Foreskin melanocyte (primary cell): ENCODE measurements at places on chromosomes 5 and 9.

- DNase-seq: no peak
Observed at GRCh38 chr9:35863583-35863982, 6.6 kb downstream of the OR13J1 start.

- DNase-seq: no peak
Observed at GRCh38 chr5:99122976-99123375, 194.2 kb upstream of the CHD1 start.

- no peak for DNase-seq
Observed at GRCh38 chr9:136172412-136173079, 32.4 kb downstream of the LHX3 start.

GRCh38 chr9:85007748-85008147 is 338.2 kb downstream of the NTRK2 start:
- no peak for DNase-seq

- no peak for DNase-seq
Observed at GRCh38 chr9:134535171-134535570, 106.4 kb upstream of the COL5A1 start.

- peak; percentile 15 for DNase-seq
Observed at GRCh38 chr9:25964239-25964638, 286.0 kb upstream of the TUSC1 start.

GRCh38 chr9:93043122-93043521 is 15.4 kb upstream of the SUSD3 start:
- DNase-seq: no peak

DNA sequence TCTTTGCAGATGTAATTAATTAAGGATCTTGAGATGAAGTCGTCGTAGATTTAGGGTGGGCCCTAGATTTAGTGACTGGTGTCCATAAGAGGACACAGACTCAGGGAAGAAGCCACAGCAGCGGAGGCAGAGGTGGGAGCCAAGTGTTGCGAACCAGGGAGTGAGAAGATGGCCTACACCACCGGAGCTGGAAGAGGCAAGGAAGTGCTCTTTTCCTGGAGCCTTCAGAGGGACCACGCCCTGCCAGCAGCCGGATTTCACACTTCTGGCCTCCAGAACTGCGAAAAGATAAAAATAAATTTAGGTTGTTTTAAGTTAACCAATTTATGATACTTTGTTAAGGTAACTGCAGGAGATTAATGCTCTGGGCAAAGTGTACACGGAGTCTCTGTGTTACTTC is 30.7 kb downstream of the EHMT1 start:
- DNase-seq: no peak

DNA sequence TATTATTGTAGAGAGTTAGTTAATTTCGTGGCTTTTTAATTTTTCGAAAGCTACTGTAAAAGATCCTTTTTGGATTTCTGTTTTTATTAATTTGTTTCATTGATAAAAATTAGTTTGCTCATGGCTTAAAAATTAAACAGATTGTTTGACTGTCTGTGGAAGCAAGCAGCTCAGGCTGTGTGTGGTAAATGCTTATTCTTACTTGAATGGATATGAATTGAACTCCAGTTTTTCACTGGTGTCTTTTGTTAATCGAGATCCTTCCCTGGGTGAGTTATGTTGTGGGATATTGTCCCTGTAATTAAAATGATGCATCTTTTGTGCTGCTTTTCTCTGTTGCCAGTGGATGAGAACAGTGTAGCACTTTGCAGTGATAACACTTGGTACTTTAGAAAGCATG is 75.3 kb downstream of the PIK3R1 start:
- no peak for DNase-seq

- no peak for DNase-seq
Observed at GRCh38 chr9:130523921-130524320, 55.5 kb upstream of the FUBP3 start.

DNA sequence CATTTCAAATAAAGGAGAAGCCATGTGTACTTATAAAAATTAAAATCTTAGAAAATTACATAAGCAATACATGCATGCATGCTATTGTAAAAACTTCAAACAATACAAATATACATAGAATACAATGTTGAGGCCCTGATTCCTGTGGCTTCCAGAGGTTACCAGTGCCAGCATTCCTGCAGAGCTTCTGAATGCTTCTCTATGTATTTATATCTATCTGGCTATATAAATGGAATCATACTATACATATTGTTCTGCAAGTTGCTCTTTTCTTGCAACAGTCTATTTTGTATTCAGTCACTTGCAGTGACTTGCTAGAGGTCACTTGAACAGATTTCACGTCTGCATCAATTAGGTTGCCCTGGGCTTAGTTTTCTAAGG is 3.2 kb upstream of the IL12B start:
- peak; percentile 45 for DNase-seq

- no peak for DNase-seq
Observed at GRCh38 chr5:172150514-172151425, 37.3 kb downstream of the STK10 start.

DNA sequence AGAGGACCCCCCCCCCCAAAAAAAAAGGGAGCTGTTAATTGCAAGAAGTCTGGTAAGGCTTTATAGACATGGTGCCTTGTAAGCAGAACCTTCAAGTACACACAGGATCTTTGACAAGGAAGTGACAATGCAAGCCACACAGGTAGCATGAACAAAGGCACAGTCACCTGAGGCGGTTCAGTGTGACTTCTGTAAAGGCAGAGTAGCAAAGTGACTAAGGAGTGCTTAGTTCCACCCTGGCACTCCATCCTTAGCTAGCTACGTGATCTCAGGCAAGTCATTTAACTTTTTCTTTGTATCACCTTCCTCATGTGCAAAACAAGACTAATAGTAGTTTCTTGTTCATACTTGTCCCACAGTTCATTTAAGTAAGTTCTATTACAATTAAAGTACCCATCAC is 282.0 kb downstream of the PRELID2 start:
- no peak for DNase-seq

DNA sequence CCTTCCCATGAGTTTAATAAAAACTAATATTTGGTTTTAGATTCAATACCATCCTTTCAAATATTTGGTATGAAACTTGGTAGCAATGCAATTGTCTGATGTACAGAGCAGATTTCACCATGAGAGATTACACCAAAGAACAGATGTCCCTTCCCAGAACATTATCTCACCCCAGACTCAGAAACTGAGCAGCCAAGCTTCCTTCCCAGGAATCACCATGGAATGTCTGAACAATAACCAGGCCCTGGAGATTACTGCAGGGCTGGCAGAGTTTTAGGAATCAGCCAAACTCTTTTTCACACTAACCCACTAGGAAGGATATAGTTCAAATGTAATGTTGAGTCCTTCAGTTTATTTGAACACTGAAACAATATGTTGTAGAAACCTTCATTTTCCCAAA is 23.9 kb downstream of the CLTA start:
- no peak for DNase-seq

GRCh38 chr5:139458580-139459407 is 3.7 kb downstream of the ECSCR start:
- DNase-seq: peak; percentile 18

DNA sequence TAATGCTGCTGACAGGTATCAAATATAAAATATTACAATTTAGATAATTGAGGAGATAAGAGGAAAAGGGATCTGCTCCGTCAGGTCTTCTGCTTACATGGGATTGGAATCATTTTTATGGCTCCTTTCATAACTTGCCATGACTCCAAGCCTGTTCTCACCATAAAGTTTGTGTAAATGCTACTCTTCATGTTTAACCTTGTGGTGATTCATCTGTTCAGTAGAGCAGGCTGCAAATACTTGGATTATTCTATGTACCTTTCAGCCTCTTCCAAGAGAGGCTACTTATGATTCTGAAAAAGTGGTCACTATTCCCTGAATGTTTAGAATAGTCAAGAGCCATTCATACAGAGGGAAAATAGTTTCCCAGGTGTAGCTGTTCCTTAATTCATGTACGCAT is 66.9 kb downstream of the SLC44A1 start:
- no peak for DNase-seq

- no peak for DNase-seq
Observed at GRCh38 chr5:42089705-42090104, 164.6 kb downstream of the FBXO4 start.

GRCh38 chr5:38263983-38264382 is 5.6 kb downstream of the EGFLAM start:
- no peak for DNase-seq

DNA sequence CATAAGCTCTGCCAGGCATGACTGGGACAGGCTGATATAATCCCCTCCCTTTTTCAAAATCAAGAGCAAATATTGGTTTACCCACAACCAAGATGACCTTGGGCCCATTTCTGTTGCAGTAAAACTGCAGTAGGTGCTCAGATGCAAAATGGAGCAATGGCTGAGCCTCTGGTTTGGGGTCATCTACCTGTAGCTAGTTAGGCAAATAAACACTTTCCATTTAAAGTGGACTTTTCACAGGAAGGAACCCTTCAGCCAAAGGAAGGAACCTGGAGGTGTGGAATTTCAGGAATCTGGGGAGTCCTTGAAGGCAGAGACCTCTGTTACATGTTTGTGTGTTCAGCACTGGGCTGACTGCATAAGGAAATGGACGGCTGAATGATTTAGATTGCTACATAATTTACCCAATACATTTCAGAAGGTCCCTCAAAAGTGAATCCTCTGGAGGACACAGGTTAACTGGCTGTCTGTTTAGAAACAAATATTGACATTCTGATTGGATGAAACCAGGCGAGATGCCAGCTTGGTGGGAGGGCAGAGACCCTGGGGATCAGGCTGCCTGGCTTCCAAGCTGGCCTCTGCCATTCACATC is 170.1 kb upstream of the ZNF618 start:
- DNase-seq: no peak

- peak; percentile 39 for DNase-seq
Observed at GRCh38 chr9:113361304-113362018, 12.1 kb downstream of the BSPRY start.

DNA sequence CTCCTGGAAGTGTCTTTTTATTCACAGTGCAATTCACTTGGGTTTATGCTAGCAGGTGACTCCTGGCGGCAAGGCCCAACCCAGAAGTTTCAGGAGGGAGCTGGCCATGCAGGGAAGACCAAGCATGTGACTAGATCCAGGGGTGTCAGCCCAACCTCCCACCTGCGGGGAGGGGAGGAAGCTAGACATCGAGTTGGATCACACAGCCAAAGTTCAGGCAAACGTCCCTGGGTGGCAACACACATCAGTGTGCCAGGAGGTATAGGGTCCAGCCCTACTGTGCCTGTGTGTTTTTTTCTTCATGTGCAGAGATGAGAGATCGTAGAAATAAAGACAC is 25.3 kb downstream of the PNPLA7 start:
- no peak for DNase-seq

DNA sequence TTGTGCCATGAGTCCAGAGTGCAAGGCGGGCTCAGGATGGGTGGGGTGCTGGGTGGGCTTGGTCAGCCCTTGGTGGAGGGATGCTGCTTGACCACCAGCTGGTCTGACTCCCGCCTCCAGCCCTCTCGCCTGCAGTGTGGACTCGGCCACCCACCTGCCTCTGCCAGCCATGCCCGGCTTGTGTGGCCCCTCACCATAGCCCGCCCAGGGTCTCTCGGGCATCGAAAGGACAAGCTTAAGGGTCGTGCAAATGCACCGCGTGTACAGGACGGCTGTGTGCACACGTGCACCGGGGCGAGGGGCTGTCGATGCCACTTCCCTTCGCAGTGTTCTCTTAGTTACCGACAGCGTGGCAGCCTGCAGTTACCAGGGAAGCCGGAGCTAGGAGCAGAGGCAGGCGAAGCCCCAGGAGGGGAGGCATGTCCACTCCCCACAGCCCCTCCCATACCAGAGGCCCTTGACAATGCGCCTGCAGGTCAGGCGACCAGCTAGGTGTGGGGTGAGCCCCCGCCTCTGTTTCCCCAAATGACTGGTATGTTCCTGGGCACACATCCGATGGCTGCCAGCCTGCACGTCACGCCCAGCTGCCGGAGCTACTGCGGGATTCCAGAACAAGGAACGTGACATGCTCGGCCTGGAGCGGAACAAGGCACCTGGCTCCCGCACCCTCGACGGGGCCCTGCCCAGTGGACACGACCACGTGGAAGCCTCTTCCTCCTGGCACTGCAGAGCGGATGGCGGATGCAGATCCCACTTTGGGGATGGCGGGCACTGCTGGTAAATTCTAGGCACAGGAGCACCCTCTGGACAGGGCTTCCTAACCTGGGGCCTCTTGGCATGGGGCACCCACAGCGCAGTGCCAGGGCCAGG is 7.8 kb downstream of the LCN9 start:
- DNase-seq: no peak

DNA sequence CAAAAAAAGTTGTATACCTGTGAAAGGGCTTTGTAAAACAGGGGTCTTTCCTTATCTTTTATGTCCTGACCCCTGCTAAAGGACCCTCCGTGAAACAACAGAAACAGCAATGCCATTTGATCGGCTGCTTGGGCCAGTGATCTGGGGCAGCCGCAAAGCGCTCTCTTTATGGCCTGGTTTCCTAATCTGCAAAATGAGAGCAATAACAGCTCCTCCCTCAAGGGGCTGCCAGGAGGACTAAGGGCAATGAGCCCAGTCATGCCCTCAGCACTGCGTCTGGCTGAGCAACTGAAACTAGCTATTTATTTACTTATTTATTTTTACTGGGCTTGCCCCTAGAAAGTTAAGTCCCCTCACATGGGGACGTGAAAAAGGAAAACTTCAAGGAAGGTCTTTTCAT is 18.3 kb downstream of the CMBL start:
- DNase-seq: no peak

DNA sequence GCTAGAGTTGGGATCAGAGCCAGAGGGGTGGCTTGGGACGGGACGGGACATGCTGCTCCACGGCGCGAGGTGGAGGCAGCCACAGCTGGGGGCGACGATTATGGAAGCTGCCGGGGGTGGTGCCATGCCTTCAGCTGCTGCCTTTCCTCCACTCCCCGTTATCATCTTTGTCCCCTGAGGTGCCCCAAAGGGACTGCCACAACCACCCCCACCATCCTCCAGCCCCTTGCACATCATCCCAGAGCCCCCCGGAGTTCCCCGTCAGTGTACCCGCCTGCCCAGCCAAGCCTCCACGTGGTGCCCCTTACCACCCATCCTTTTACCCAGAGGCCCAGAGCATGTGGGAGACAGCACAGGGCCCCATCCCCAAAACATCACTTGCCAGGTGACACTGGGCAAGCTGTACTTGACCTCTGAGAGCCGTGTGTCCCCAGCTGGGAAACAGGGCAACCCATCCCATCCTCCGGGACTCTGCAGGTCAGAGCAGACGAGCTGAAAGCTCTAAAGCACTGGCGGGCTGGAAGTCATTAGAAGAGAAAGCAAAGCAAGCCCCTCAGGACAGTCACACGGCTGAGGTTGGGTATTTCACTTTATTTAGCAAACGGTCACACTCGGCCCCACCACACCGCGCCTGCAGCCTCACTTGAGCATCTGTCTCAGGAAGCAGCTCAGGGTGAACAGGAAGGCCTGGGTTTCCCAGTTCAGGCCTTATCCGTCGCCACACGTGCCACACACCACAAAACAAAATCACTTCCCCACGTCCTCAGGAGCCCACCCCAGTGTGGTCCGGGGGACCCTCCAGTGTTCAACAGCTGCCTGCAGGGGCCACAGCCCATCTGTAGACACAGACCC is 19.5 kb upstream of the MXD3 start:
- DNase-seq: no peak

- DNase-seq: no peak
Observed at GRCh38 chr5:16889203-16889971, 46.7 kb downstream of the MYO10 start.
